ENCODE measurements at places on chromosomes 16 and 17.

GRCh38 chr16:1217526-1217925 lies 7.5 kb downstream of the TPSG1 start:
- DNase-seq, result no peak

DNA sequence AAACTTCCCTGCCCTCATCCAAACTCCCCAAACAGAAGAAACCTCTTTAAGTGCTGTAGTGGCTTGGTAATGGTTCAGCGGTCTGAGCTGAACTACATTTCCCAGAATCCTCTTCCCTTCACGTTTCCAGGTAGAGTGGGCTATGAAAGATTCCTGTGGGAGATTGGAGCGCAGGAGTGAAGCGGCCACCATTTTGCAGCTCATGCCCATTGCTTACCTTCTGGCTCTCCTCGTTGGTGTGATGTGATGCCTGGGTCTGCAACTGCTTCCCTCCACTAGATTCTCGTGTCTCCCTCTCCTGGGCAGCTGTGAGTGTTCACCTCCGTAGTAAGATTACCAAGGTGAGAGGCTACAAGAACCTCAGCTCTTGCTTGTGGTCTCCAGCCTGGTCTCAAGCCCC lies 82.1 kb downstream of the GPR139 start:
- DNase-seq, result no peak

GRCh38 chr17:39639566-39640458 lies 2.9 kb downstream of the STARD3 start:
- no peak for DNase-seq

- no peak for DNase-seq
Measured at GRCh38 chr16:74455213-74455612, 33.9 kb upstream of the CLEC18B start.

DNA sequence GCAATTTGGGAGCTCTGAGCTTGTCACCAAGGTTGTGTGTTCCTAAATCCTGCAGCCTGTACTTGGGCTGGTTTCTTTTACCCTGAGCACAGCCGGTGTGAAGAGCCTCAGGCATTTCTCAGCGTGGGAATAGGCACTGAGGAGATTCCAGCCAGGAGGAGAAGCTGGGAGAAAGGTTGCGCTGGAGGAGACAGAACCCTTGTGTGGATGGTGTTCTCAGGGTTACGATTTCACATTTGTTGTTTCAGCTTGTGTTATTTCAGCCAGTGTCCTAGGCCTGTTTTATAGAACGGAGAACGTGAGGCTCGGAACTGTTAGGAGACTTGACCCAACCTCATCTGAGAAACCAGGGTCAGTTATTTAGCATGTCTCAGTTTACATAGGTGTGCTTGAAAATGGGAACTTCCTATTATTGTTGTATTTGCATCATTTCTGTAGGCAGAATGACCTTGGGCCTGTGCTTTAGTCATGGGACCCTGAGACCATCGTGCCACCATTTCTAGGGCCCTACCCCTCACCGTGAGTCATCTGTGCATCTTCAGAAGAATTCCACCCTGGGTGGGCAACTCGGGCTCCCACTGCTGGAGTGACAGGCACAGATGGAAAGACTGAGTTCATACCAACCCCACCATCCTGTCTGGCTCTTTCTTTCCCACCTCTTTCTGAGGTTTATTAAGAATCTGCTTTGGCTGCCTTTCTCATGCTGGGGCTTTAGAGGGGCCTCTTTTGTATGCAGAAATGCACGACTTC lies 134.9 kb downstream of the MSI2 start:
- no peak for DNase-seq

GRCh38 chr17:16288860-16289571 lies 64.3 kb downstream of the CENPV start:
- DNase-seq, result no peak

DNA sequence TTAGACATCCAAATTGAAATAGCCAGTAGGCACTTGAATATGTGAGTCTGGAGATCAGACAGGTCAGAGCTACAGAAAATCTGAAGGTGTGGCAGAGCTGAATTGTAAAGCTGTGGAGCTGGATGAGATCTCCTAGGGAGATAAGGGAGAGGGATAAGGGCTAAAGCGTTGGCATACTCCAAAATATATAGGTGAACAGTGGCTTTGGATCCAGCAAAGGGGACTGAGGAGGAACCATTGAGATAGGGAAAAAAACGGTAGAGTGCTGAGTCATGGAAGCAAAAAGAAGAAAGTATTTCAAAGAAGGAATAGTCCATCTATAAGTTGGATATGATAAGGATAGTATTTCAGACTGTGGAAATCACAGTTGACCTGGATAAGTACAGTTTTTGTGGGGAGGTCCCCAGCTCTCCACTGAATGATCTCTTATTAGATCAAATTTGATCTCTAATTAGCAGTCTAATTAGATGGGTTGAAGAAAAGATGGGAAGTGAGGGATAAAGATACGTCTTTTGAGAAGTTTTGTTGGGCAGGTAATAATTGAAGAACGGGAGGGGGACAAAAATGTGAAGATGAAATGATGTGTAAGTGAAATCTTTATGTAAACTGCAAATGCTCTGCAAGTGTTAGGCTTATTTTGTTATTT lies 587 bp upstream of the DBF4B start:
- DNase-seq, result no peak

GRCh38 chr16:20952139-20952920 lies 51.8 kb downstream of the LYRM1 start:
- no peak for DNase-seq

DNA sequence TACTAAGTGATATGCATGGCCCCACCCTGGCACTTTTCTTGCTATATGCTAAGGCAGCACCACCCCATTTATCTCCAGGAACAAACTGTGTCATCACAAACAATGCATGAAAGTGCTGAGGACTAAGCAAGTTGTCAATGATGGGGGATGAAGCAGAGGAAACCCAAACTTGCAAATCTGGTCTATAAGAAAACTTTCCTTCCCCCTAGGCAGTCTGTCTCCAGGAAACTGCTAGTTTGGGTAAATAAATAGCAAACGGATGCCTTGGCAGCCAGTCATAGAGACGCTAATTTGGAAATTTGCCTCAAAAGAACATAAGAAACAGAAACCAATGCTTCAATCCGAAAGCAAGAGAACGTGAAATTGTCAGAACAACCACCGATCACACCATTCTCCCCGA lies 5.6 kb upstream of the HSBP1 start:
- DNase-seq, result no peak
